ENCODE measurements at places on chromosomes 2 and 18.

DNA sequence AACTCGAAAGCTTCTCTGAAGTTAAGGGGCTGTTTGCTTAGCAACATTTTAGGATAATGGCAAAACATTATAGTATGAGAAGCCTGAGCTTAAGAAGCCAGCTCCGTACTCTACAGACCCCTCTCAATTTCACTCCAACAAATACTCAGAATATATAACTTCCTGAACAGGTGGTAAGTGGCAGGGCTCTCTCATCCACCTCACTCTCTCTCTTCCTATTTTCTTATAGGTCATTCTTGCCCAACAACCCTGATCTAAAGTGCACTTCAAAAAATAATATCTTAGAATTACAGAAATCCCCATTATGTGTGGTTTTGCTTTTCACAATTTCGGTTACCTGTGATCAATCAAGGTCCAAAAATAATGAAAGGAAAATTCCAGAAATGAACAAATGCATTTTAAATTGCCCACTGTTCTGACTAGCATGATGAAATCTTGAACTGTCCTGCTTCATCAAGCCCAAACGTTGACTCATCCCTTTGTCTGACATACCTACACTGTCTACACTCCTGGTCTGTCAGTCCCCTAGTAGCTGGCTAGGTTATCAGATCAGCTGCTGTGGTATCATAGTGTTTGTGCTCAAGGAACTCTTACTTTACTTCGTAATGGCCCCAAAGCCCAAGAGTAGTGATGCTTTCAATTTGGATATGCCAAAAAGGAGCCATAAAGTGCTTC, 122.8 kb upstream of the COL5A2 start:
- DNase-seq: peak; percentile 60

DNA sequence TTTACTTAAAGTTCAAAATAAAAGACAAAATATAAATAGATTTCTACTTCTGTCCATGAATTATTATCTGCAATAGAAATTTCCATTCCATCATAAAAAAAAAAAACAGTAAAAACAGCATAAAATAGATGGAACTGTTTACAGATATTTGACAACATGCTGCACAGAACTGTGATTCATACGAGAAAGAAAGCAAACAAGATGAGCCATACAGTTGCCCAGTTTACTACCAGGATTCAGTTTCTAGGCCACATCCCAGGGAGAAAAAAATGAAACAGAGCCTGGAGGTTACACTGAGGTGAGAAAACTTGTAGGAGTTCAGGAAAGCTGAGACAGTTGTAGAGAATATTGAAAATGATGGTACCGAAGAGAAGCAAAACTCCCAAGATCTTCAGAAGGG, 1426.9 kb upstream of the ACVR2A start:
- DNase-seq: peak; percentile 18

DNA sequence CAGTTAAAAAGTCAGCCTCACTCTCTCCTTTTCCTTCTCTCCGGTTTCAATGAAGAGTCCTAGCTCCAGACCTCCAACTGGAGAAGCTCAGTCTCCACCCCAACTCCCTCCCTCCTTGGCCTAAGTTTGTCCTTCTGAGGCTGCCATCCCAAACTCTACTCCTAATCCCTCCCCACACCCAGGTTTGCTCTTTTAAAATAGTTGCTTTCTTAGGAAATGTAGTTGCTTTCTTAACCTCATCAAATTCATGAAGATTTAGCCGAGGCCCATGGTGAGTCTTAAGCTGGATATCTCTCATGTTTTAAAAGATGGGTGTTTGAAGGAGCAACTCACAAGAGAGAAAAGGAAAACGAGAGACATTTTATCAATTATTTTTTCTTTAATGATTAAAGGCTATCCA, 937 bp upstream of the LANCL1 start:
- peak; percentile 27 for DNase-seq

DNA sequence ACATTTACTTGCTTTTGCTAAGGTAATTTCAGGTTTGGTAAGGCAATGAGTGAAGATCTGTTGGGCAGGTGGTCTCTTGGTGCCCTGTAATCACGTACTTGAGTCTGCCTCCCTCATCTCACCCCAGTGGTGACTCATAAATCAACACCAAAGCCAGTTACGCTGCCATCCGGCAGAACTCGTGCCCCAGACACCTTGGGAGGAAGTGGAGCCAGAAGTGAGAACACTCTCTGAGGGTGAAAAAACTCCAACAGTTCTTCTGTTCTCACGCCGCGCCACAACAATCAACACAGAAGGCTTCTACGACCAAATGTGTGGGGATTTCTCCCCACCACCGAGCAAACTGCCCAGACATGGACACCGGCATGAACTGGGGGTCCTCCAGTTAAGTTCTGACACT, 206.2 kb downstream of the ARL4C start:
- DNase-seq: no peak

DNA sequence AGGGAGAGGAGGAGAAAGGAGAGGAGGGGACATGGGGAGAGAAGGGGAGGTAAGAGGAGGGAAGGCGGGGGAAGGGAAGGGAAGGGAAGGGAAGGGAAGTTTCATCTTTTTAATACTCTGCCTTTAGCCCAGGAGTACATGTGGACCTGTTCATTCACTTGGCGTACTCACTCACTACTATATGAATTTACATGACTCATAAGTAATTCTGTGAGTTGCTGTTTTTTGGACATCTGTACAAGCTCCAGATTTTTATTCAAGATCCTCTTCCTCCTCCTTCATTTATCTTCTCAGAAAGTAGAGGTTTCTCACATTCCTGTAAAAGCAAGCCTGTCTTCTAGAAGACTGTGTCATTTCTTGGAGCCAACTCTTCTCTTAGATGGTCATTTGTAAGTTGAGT, 84.6 kb downstream of the RDH14 start:
- DNase-seq: peak; percentile 35

DNA sequence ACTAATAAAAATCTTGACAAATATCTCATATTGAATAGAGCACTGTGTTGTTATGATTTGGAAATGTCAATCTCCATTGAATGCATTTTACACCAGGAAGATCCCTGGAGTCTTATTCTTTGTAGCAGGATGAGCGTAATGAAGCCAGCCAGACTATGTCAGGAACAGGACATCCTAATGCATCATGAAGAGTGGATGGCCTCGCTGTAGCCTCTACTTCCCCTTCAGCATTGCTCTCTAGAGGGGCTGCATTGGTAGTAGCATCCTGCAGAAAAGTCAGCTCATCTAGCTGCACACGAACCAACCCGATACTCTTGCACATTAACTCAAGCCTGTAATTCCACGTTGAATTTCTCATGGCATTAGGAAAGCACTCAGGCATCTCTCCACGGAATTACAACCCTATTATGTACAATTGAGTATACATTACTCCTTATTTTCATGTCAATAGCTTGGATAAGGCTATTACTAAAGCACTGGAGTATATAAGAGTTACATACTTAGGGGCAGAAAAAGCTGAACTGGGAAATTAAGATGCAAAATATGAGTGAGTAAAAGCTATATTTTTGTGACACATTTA, 76.1 kb downstream of the CMPK2 start:
- DNase-seq: no peak

GRCh38 chr2:150438654-150439053, 48.8 kb downstream of the RND3 start:
- DNase-seq: no peak

GRCh38 chr2:86275384-86275799, 62.0 kb downstream of the REEP1 start:
- DNase-seq: no peak

DNA sequence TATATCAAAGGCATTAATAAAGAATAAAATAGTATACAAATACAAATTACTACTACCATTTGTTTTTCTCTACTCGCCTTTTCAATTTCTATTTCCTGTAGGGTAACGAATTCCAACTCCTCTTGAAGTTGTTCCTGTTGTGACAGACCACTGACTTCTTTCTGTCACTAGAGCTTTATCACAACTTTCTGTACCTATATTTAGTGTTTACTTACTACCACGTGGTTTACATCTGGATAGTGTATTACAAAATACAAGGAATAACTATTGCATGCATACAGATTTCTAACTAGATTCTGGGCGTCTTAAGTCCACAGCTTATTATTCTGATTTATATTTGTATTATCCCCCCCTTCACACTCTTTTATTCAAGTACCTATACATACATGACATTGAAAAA, 22.3 kb downstream of the NBAS start:
- DNase-seq: no peak

DNA sequence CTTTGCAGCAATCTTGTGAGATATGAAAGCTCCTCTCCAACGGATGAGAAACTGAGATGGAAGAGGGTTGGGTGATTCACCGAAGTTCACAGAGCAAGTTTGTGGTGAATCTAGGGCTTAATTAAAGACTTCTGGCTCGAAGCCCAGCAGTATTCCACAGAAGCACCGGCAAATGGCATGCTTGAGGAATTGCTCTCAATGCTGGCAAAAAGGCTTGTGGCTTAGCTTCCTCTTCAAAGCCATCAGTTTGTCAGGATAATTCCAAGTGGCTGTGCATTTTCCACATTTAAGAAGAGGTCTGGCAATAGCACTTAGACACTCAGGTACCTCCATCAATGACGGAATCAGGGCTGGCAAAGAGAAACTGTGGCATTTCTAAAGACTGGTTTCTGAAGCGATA, 98.7 kb upstream of the SLC66A3 start:
- DNase-seq: peak; percentile 97

DNA sequence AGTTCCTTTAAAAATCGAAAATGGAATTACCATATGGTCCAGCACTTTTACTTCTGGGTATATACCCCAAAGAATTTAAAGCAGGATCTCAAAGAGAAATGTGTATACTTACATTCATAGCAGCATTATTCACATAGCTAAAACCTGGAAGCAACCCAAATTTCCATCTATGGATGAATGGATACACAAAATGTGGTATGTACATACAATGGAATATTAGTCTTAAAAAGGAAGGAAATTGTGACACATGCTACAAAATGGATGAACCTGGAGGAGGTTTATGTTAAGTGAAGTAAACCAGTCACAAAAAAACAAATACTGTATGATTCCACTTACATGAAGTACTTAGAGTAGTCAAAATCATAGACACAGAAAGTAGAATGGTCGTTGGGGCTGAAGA, 147.9 kb upstream of the LTBP1 start:
- DNase-seq: no peak

DNA sequence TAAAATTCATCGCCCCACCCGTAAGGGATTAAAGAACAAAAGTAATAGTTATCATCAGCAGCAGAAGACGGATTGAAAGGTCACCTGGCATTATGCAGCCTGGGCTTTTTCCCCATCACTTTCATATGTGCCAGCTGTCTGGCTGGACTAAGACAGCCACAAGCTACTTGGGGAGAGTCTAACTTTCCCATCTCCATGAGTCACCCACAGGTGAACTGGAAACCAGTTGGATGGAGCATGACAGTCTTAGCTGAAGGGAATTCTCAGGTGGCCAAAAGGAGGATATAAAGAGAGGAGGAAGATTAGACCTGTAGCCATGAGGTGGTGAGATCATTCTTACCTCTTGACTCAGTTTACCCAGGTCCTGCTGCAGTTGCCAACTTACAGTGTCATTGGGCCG, 7.0 kb upstream of the FAM178B start:
- DNase-seq: no peak

DNA sequence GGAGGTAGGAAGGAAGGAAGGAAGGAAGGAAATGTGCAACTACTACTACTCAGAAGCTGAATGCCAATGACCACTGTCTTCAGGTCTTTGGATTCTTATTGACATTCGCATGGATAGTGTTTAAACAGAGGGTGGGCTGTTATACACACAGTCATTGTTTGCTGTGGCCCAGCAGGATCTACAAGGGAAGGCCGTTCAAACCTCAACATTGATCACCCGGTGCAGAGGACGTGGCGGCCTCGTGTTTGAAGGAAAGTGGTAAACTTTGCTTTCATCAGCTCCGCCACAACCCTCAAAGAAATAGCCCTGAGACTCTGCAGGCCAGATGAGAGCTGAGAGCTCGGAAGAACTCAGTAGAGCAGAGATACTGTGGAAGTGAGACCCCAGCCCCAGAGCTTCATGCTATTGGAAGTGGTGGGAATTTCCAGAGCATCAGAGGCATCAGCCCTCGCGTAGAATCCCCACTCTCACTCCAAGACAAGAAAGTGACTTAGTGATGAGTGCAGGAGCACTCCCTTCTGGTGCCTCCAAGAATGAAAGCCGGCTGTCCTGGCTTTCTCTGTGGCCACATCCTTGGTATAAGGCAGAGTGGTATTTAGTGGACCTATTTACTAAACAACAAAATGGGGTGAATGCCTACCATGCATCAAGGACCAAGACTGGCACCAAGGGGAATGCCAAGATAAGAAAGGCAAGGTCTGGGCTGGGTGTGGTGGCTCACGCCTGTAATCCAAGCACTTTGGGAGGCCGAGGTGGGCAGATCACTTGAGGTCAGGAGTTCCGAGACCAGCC, 10.1 kb upstream of the ROCK2 start:
- no peak for DNase-seq

DNA sequence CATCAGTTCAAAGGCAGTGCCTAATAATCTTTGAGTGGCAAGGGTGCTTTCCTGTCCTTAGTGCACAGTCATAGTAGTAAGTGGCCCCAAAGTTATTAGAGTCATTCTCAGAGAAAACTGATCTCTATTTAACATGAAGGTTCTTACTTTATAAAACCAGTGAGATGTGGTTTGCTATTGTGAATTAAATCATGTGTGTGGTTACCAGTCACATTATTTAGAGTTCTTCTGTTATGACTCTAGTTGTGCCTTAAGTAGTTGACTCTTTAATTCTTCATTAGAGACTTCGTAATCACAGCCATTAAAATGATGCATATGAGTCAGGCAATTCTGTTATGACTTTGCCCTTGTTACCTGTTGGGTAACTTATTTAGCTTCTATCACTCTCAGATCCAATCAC, 1392.9 kb upstream of the ACVR2A start:
- peak; percentile 24 for DNase-seq

DNA sequence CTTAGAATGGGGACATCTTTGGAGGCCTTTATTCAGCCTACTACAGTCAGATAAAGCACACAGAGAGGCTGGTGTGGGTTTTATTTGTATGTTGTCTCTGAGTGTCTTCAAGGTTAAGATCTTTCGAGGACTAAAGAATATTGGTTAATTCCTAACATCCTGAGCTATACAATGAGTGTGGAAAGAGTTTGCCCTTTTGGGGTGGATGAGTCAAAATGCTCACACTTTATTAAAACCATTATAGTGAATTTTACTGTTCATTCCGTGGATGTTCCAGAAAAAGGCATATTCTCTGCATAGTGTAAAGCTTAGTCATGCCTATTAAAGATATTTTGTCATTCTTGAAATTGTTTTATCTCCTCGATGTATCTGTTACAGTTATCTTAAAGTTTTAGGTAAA, 29.1 kb upstream of the SLC38A11 start:
- no peak for DNase-seq

- DNase-seq: no peak
These were observed 16.0 kb upstream of the DAW1 start for GRCh38 chr2:227855440-227855839.

DNA sequence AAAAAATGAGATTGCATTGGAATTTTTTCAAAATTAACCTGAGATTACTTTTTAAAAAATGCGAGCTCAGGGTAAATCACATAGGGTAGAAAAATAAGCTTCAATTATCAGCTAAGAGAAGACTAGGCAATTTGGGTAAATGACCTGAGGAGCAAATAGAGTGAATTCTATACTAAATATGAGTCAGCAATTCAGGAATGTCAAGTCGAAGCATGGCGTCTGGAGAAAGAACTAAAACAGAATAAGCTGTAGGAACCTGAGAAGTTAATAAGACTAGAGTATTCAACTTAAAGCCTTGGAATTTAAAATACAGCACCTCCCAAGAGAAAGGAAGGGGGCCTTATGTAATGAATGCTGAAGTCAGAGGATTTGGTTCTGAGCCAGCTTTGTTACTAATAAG, 487.0 kb downstream of the SUCLG1 start:
- no peak for DNase-seq

GRCh38 chr2:33511141-33511540, 34.7 kb downstream of the RASGRP3 start:
- peak; percentile 38 for DNase-seq

Measured in amniotic epithelial cell (primary cell).